ENCODE measurements at places on chromosomes 6 and 20.

DNA sequence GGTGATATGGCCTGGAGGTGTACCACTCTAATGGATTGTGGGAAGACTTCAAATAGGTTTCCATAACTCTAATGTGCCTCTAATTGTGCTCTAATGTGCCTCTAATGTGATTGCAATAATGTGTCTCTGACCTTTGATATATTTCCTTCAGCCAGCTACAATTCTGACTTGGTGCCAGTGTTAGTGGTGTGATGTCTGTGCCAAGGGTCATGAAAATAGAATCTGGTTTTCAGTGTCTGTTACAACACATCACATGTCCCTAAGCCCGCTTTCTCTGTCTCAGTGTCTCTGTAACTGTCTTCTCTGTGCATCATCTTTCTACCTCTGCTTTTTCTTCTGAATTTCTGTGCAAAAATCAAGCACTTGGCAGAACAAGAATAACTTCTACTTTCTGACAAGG lies 77.2 kb upstream of the ECI2 start:
- no peak for DNase-seq

- DNase-seq, result no peak
Observed at GRCh38 chr6:24064106-24064505, 61.9 kb upstream of the NRSN1 start.

GRCh38 chr6:30151580-30151979 lies 9.4 kb downstream of the TRIM10 start:
- DNase-seq, result no peak

- DNase-seq, result no peak
Observed at GRCh38 chr6:81777586-81778268, 25.2 kb upstream of the TENT5A start.

Measured in stimulated activated CD4-positive, alpha-beta T cell treated with anti-CD3 and anti-CD28 coated beads, Interleukin-1b, Interleukin-23, amount 100 ng/mL, for 24 hours (primary cell).